ENCODE measurements at places on chromosomes 2 and 18. TPM values are rescaled to one million over a fixed set of nuclear protein-coding genes. Genes with fewer than 3 reads are reported as not detected.
A peak's percentile ranks its signal among the peaks of the same experiment; 100 is the strongest.

- no peak for DNase-seq
Observed at GRCh38 chr2:36381993-36382392, 26.4 kb downstream of the CRIM1 start.

The FBXO48 gene
- total RNA-seq = 2.6 TPM

The CROCC2 gene
- not detected for total RNA-seq

The KCNS3 gene
- not detected for total RNA-seq

- no peak for DNase-seq
Observed at GRCh38 chr18:9825571-9826073, 60.2 kb upstream of the TXNDC2 start.

DNA sequence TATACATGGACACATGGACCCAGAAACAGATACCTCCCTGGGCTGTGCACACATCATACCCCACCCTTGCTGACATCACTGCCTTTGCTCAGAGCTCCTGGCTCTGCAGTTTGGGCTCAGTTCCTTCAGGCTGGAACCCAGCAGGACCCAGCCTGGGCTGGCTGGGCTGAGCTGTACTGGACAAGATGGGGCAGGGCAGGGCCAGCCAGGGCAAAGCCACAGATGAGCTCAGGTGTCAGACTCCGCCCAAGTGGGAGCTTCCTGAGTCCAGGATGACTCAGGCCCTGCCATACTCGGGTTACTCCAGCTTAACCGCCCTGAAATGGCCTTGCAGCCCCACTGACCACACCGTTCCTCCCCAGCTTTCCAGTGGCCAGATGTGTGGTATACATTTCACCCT is 284.9 kb downstream of the OSR1 start:
- DNase-seq = no peak

GRCh38 chr18:60898111-60898510 is 435.1 kb upstream of the CDH20 start:
- DNase-seq = no peak

The MPP4 gene
- total RNA-seq = not detected

The ACVR1C gene
- total RNA-seq = 0.73 TPM

The UNC80 gene
- not detected for total RNA-seq

The FAM117B gene
- 18.8 TPM for total RNA-seq

GRCh38 chr2:50515638-50516037 is 516.3 kb downstream of the NRXN1 start:
- no peak for DNase-seq

DNA sequence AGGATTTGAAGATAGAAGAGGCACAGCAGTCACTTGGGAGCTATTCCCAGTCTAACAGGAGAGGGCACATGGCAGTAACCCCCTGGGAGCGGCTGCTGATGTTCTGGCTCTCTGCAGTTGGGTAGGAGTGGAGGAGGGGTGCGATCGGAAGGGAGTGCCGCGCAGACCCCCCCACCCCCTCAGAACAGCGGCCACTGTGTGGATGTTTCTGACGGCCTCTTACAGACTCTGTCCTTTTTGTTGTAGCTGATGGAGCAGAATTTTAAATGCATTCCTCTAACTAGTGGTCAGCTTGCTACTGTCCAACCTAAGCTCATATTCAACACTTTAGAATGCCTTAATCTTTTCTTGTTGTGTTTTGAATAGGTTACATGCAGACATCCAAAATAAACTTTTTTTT is 127.9 kb downstream of the AGAP1 start:
- DNase-seq = no peak

The LYPD1 gene
- not detected for total RNA-seq

DNA sequence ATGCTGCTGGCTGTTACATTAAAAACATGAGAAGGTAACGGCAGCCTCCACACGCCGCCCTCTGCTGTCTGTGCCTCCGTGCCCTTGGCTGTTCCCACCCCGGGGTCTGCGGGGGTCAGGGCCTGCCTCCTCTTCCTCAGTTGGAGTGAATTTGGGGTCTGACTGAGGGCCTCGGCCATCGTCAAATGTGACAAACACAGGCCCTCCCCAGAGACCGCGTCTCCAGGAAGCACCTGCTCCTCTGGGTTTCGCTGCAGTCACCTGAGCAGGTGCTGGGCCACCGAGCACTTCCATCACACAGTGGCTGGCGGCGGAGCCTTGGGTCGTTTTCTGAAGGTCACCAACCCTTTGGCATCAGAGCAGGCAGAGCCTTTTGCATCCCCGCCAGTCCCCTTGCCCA is 70.9 kb downstream of the NFATC1 start:
- DNase-seq = no peak

DNA sequence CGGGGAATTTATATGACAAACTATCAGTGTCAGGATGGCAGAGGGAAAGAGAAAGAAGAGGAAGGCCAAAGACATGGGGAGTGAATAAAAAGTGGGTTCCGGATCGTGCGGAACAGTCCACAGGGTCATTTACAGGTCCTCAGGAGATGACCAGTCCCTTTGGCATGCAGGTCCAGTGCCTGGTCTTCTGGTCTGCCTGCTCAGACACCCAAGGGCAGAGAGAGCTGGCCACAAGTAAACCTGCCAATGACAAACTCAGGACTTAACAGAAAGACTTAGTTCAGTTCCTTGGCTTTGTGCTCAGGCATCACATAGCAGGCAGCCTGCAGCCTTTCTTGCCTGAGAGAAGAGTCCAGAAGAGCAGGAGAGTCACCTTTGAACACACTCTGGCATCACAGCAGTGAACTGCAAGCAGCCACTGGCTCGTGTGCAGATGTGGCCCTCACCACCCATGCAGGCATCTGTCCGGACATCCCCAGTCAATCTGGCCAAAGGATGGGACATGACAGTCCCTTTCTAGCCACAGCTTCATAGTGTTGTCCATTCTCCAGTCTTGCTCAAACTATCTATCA is 14.0 kb downstream of the TMEM127 start:
- DNase-seq = no peak

DNA sequence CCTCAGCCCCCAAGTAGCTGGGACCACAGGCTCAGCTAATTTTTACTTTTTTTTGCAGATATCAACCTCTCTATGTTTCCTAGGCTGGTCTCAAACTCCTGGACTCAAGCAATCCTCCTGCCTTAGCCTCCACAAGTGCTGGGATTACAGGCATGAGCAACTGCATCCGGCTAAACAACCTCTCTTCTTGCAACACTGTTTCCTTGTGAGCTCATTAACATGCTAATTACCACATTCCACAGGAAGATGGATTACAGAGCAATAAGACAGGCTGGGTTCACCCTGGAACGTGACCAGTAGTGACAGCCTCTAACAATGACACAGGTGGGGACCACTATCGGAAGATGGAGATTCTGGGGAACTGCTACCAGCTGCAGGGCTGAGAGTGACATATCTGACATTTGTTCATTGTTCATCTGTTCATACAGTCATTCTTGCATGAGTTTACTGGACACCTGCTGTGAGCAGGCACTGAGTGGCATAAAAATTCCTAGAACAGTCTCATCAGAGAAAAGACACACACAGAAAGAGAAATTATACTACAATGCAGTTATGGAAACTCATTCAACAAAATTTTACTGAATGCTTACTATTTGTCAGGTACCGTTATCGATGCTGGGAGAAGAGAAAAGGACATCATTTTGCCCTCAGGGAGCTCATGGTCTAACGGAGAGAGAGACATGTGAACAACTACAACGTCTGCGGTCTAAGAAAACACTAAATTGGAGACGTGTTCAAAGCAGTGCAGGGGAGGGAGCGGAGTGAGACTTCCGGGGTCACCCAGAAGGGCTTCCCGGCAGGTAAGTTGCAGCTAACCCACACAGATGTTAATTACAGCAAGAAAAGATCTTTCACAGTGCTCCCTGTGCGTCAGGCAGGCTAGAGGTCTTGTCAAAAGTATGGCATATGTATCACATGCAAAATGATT is 37.6 kb downstream of the PROC start:
- DNase-seq = no peak

The PCARE gene
- total RNA-seq = not detected

- DNase-seq = no peak
Observed at GRCh38 chr2:127046579-127046978, 60.4 kb downstream of the BIN1 start.

The BCL11A gene
- total RNA-seq = 0.03 TPM

GRCh38 chr2:182636699-182637098 is 79.4 kb upstream of the DNAJC10 start:
- no peak for DNase-seq

GRCh38 chr2:236994361-236994760 is 91.3 kb upstream of the COPS8 start:
- DNase-seq = no peak

DNA sequence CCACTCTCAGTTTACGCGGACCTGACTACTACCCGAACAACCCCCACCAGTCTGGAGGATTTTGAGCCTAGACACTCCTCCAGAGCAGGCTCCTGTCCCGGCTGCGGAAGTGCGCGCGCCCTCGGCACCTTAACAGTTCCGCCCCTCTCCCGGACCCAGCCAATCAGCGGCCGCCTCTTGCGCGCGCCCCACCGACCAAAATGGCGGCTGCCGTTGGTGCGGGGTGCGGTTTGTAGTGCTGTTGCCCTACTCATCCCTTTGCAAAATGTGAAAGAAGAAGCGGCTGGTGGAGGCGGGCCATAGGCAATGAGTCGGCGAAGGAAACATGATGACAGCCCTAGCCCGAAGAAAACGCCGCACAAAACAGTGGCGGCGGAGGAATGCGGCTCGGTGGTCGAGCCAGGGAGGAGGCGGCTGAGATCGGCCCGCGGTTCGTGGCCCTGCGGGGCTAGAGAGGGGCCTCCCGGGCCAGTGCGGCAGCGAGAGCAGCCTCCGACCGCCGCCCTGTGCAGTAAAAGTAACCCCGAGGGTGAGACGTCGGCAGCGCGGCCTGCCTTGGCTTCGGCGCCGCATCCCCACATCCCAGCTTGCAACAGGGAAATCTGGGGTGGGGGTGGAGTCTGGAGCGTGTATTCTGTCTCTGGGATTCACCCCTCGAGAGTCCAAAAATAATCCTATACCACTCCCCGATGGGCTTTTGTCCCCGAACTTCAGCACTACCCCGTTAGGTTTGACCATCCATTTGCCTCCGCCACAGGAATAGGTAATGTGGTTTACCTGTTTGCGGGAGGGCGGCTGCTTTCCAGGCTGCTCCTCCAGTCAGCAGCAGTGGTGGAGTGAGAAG is at the start of gene ETAA1:
TSS of gene ETAA1 (plus strand) at position 191 of the 844 bp plus-strand sequence. CDS start at position 307, 116 bp downstream.
- DNase-seq = peak; percentile 94

The RPIA gene
- 51.8 TPM for total RNA-seq

DNA sequence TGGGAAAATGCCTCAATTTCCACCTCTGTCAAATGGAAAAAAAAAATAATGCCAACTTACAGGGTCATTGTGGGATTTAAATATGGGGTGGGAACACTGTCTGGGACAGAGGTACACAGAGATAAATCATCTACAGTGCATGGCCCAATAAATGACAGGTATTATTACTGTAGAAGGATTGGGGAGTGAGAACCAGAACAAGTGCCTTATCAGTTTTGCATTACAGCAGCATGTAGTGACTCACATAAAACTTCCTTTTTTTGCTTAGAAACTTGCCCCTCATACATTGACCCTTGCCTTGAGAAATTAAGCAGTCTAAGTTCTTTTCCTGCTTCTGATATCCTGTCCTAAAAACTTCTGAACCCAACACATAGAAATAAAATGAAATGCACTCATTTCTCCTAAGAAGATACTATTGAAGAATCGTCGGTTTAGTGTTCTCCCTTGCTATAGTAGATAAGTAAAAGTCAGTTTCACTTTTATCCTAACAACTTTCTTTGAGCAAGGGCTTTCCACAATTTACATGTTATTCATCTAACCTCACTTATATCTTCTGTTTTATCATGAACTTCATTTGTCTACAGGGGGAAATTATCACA is 121.0 kb upstream of the HAAO start:
- no peak for DNase-seq

GRCh38 chr2:216583147-216583546 is 50.1 kb upstream of the IGFBP2 start:
- DNase-seq = no peak

DNA sequence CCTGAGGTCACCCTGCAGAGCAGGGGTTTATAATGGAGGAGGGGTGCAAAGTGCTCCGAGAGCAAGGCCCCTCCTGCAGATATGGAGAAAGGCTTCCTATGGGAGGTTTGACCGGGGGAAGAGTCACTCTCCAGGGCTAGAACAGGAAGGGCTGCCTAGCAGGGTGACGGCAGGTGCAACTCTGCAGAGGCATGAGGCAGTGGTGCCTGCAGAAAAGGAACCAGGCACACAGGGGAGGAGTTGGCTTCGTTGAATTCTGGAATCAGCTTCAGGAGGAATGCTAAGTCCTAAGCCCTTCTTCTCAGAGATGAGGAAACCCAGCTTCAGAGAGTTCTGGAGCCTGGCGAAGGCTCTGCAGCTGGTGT is 17.5 kb upstream of the HPCAL1 start:
- DNase-seq = no peak

DNA sequence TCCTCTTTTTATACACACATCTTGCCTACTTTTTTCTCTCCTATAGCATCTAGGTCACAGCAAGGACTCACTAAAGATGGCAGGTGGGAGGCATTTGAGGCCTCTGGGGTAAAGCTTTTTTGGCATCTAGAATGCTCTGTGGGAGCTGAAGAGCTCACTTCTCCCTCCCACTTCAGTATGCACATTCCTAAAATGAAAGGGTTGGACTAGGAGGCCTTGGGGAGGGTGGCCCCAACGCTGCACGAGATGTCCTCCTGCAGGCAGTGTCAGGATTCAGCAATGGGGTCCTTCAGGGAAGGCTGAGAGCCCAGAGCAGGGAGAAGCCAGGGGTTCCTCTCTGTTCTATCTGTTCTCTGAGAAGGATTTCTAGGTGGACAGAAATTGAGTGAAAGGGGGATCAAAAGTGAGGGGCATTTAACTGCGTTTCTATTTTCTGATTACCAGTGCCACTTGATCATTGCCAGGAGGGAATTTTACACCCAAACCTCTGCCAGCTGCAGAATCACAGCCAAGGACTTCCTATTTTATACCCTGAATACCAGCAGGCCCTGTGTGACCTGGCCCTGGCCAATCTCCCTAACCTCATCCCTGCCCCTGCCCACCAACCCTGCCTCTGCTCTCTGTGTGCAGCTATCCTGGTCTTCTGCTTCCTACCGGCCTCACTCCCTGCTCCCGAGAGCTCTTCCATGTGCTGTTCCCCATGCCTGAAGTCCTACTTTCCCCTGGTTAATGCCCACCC is 186.2 kb downstream of the CYP26B1 start:
- no peak for DNase-seq

GRCh38 chr2:8144785-8145184 is 537.1 kb upstream of the ID2 start:
- DNase-seq = no peak

- no peak for DNase-seq
Observed at GRCh38 chr2:67048314-67048713, 348.8 kb upstream of the ETAA1 start.

The FAM110C gene
- 0.08 TPM for total RNA-seq

The YWHAQ gene
- 292 TPM for total RNA-seq

DNA sequence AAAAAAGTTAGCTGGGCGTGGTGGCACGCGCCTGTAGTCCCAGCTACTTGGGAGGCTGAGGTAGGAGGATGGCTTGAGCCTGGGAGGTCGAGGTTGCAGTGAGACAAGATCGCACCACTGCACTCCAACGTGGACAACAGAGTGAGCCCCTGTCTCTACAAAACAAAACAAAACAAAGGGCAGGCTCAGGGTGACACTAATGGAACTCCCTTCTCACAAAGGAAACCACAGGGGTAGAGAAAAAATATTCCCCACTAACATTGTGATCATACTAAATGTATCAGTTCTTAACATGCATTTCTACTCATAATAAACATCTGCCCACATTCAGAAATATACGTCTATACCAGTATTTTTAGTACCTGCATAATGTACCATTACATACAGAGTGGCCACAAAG is 21.1 kb downstream of the STAM2 start:
- DNase-seq = no peak
